ENCODE measurements at places on chromosomes 5 and 9.

- peak; percentile 9 for DNase-seq
Observed at GRCh38 chr9:36086442-36086841, 49.7 kb downstream of the RECK start.

GRCh38 chr5:122408592-122409224, 96.7 kb downstream of the SNCAIP start:
- DNase-seq: no peak

GRCh38 chr5:121500310-121500709, 351.4 kb upstream of the FTMT start:
- DNase-seq: no peak

DNA sequence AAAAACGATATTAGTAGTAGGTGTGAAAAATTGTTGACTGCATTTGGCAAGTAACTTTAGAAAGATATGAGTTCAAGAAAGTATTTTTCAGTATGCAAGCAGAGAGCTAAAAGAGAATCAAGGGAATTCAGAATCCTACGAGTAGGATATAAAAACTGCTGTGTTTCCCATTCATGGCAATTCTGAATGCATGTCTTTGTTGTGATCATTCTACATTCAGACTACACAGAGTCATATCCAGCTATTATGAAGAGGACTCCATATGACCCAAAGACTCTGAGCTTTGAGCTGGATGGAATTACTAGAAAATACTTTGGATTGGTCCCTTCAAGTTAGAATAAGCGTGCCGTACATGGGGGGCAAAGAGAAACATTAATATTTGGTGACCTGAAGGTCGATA, 12.0 kb downstream of the IFNE start:
- DNase-seq: no peak

DNA sequence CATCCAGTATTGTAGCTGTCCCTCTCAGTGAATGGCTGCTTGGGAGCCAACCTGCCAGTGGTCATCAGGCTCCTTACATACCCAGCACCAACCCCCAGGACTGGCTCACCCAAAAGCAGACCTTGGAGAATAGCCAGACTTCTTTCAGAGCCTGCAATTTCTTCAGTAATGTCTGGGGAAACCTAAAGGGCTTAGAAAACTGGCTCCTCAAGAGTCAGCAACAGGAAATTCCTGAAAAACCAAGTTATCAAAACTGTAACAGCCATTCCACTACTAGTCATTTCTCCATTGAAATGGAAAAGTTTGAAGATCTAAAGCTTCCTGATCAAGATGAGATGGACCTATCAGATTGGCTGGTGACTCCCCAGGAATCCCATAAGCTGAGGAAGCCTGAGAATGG, 12.3 kb upstream of the STING1 start:
- DNase-seq: no peak

DNA sequence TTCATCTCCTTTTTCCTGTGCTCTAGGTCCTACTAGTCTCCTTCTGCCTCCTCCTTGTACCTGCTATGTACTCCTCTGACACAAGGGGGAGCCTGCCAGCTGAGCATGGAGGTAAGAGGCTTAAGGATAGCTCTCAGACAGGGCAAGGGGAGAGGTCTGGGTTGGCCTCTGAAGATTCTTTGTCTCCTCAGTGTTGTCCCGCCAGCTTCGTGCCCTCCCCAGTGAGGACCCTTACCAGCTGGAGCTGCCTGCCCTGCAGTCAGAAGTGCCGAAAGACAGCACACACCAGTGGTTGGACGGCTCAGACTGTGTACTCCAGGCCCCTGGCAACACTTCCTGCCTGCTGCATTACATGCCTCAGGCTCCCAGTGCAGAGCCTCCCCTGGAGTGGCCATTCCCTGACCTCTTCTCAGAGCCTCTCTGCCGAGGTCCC, 3.8 kb downstream of the CREB3 start:
- peak; percentile 83 for DNase-seq

DNA sequence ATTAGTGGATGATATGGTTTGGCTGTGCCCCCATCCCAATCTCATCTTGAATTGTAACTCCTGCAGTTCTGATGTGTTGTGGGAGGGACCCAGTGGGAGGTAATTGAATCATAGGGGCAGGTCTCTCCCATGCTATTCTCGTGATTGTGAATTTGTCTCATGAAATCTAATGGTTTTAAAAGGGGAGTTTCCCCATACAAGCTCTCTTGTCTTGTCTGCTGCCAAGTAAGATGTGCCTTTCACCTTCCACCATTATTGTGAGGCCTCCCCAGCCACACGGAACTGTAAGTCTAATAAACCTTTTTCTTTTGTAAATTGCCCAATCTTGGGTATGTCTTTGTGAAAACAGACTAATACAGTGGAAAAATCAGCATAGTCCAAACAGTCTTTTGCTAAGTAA, 235.5 kb downstream of the TMEM161B start:
- DNase-seq: no peak

DNA sequence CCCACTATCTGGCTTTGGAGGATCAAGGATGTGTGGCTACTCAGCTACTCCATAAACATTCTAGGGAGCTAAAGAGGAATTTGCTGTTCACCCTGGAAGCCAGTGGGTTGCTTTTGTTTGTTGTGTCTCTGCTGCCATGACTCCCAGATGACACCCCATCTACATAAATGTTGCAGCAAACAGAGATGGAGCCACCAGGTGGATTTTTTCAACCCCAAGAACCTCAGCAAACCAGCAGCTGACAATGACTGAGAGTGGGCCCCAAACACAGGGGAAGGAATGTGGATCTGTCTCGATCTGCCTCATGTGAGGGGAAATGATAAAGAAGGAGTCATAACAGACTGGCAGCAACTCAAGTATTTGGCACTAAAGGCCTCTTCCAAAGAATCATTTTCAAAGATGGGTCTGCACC, 132.7 kb upstream of the TNC start:
- no peak for DNase-seq

GRCh38 chr9:12968093-12968492, 193.3 kb downstream of the LURAP1L start:
- no peak for DNase-seq

DNA sequence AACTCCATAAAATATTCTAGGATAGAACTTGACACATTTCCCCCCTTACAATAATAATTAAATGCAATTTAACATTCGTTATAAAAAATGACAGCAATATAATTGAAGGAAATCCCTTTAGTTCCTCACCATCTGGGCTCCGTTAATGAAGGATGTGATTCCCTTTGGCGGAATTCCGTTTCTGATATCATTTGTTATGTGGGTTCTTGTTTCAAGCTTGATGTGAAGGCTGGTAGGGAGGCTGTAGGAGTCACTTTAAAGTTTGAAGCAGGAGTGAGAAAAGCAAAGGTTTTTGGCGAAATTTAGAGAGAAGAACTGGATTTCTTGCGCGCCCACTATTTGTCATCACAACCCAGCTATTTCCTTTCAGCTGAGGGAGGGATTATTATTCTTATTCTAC, 4.0 kb downstream of the RGS7BP start:
- no peak for DNase-seq

DNA sequence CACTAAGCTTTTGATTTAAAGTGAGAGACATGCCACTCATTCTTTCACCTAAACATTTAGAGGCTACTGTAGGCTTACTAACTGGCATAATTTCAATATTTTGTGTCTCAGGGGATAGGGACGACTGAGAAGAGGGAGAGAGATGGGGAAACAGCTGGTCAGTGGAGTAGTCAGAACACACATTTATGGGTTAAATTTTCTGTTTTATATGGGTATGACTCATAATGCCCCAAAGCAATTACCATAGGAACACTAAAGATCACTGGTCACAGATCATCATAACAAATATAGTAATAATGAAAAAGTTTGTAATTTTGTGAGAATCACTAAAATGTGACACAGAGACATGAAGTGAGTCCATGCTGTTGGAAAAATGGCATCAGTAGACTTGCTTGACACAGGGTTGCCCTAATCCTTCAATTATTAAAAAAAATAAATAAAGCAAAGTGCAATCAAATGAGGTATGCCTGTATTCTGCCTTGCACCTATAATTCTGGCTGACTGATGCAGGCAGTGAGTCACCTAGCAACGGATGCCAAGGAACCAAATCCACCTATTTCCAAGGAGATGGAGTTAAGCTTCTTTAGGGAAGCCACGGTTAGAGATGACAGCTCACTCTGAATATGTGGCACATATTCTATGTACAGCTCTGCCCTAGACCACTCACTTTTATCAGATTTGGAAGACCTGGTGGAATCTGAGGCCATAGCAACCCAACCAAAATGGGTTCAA, 166.1 kb downstream of the MARCHF11 start:
- no peak for DNase-seq

- DNase-seq: no peak
Observed at GRCh38 chr5:106818552-106818951, 852.2 kb downstream of the EFNA5 start.

- DNase-seq: peak; percentile 60
Observed at GRCh38 chr5:74579215-74579614, 61.3 kb downstream of the ENC1 start.

- no peak for DNase-seq
Observed at GRCh38 chr5:147190331-147190730, 44.5 kb upstream of the STK32A start.

GRCh38 chr5:42377496-42377895, 45.7 kb upstream of the GHR start:
- DNase-seq: no peak

- no peak for DNase-seq
Observed at GRCh38 chr5:21910731-21911130, 942.4 kb downstream of the CDH12 start.

- DNase-seq: peak; percentile 6
Observed at GRCh38 chr9:21856301-21857094, 54.1 kb downstream of the MTAP start.

- DNase-seq: peak; percentile 32
Observed at GRCh38 chr5:76521240-76521758, 101.9 kb downstream of the F2RL2 start.

- no peak for DNase-seq
Observed at GRCh38 chr9:125325826-125326225, 64.2 kb downstream of the GAPVD1 start.

GRCh38 chr9:83285445-83286225, 222.7 kb upstream of the RASEF start:
- no peak for DNase-seq

GRCh38 chr9:12091865-12092527, 601.2 kb upstream of the TYRP1 start:
- DNase-seq: no peak

- no peak for DNase-seq
Observed at GRCh38 chr5:132471151-132471907, 19.2 kb downstream of the IRF1 start.

GRCh38 chr9:129554649-129555048, 66.3 kb downstream of the C9orf50 start:
- DNase-seq: no peak

- DNase-seq: peak; percentile 84
Observed at GRCh38 chr9:96014078-96014477, 138.6 kb downstream of the ERCC6L2 start.

DNA sequence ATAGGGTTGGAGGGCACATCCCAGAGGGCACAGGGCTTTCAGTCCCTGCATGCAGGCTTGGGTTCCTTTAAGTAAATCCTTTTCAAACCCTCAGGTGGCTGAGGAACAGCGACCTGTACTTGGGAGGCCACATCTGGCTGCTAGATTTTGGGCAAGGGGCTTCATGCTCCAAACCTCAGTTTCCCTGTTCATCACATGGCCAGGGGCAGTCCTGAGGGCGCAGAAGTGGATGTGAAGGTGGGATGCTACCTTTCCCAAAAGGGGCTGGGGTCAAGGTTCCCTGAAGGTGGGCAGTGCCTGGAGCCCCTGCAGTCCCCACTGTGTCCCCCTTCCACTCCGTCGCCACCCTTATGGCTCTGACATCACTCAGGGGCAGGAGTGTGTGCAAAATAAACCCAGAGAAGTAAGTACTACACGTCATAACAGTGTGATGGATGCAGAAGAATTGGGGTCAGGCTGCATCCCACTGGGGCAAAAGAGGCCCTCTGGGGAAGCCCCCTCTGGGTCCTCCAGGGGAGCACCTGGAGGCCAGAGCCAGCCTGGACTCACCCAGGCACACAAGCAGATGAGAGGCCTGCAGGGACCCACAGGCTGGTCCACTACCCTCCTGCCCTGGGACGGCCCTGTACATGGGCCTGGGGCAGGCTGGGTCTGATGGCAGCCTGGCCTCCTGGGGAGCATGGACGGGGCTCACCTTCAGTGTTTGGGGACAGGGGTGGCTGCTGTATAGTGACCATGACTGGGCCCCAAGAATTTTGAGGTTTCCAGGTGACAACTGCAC, 1.9 kb upstream of the CARD19 start:
- no peak for DNase-seq

DNA sequence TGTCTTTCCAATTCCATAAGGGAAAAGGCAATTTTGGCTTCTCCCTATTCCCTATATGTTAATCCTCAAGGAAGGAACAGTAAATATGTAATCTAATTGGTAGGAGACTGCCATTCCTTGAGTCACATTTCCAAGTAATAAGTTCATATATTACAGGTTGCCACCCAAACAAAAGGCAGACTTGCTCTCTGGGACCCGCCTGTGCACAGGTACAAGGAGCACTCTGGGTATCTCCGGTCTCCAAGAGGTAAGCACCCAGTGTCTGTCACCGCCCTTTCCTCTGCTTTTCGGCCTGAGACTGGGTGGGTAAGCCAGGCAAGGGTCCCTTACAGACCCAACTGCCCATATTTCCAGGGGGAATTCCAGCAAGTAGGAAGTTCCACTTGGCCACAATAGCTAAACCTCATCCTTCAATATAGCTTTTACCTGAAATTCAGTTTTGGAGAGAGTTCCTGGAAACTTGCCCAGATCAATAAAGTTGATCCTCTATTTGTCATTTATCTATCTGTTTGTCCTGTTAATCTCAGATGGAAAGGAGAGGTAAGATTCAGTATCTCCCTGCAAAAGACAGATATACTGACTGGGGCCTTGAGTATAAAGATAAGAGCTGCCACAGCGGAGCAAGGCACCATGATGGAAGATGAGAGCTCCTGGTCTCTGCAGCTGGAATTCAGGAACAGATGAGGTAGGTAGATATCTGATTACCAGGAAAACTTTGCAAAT, 81.8 kb downstream of the SUSD1 start:
- DNase-seq: no peak

DNA sequence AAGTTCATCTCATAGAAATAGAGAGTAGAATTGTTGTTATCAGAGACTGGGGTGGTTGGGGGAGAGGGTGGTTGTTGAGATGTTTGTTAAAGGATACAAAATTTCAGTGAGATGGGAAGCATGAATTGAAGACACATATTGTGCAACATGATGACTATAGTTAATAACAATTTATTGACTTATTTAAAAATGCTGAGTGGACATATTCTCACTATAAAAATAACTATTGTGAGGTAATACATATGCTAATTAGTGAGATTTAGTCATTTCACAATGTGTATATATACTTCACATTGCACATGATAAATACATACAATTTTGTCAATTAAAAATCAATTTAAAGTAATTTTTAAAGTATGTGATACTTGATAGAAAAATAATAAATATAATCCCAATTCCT, 722.5 kb upstream of the CHD1 start:
- DNase-seq: no peak

DNA sequence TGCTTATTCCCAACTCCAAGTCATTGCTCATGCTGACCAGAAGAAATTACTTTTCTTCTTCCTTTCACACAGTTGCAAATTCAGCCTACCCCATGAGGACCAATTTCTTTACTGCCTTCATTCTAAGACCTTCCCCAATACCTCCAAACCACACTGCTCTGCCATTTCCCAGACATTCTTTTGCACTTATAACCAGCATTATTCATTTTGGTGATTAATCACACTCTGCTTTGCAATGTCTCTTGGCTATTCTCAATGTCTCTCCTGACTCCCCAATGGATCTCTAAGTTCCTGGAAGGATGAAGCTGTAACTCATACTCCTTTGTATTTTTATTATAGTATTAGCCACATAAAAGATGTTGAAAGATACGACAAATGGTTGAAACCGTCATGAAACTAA, 105.7 kb upstream of the RANBP3L start:
- DNase-seq: no peak
